ENCODE measurements at places on chromosomes 3 and 15. TPM values are rescaled to one million over a fixed set of nuclear protein-coding genes. Genes with fewer than 3 reads are reported as not detected.

DNA sequence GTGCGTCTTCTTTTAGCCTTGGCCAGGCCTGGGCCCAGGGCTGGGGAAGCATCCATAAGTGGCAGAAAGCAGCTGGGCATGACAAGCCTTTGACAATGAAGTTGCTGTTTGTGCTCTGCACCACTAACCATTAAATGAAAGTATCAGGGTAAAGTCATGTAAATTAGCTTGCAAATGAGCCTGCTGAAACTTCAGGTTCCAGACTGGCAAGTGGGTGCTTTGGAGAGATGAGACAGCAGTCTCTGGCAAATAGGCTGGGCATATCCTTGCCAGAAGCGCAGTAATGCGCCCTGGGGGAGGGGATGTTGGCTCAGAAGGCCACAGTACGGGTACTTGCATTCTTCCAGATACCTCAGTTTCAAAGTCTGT is 40.7 kb downstream of the RAB6B start:
- no peak for DNase-seq
- H3K4me1 ChIP-seq = peaks cover 24% of the 10 kb centered on the region
- no peak overlapping the region for H3K27ac ChIP-seq
- no peak overlapping the region for H3K4me3 ChIP-seq
- no peaks in the 10 kb centered on the region for H3K27me3 ChIP-seq

DNA sequence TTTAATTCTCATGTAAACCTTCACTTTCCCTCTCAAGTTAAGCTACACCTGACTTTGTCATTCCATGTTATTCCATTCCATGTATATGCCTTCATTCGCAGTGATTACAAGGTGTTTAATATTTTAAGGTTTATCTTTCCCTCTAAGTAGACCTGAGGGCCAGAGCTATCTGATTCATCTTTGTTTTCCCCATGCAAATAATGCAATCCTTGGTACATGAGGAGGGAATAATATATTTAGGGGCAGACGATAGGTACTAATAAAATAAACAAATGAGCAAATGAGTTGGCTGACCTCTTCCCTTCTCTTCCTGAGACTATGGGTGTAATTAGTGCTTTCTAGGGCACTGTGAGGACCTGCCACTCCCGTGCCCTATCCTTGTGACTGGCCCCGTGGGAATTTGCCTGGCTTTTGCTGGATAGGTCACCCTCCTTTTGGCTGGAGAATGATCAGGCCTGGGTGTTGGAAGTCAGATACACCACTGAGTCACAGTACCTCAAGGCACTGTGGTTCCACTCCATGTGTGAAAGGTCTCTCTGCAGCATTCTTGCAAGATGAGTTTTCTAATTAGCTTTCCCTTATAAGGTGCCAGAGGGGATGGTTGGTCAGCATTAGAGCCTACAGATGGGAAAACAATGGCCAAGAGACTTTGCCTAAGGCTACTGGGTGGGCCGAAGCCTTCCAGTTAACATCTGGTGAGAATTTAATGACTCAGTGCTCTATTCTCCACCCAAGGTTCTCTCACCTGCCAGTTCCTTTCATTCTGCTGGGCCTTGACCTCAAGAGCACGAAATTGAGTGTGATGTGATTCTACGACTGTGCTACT is 183.2 kb downstream of the P3H2 start:
- H3K4me3 ChIP-seq = no peak overlapping the region
- no peak overlapping the region for H3K27ac ChIP-seq
- H3K27me3 ChIP-seq = no peaks in the 10 kb centered on the region
- no peaks in the 10 kb centered on the region for H3K36me3 ChIP-seq
- H3K4me1 ChIP-seq = no peaks in the 10 kb centered on the region

- peak overlapping the region; percentile 39 for H3K27ac ChIP-seq
- H3K36me3 ChIP-seq = no peaks in the 10 kb centered on the region
- peaks cover 4% of the 10 kb centered on the region for H3K27me3 ChIP-seq
- peak; percentile 64 for DNase-seq
- H3K4me1 ChIP-seq = peaks cover 8% of the 10 kb centered on the region
Measured at GRCh38 chr15:82571722-82572222, 31.5 kb upstream of the RPS17 start.

GRCh38 chr3:110423276-110423675 is 648.3 kb upstream of the NECTIN3 start:
- H3K4me1 ChIP-seq = no peaks in the 10 kb centered on the region
- no peak overlapping the region for H3K4me3 ChIP-seq
- no peaks in the 10 kb centered on the region for H3K36me3 ChIP-seq

DNA sequence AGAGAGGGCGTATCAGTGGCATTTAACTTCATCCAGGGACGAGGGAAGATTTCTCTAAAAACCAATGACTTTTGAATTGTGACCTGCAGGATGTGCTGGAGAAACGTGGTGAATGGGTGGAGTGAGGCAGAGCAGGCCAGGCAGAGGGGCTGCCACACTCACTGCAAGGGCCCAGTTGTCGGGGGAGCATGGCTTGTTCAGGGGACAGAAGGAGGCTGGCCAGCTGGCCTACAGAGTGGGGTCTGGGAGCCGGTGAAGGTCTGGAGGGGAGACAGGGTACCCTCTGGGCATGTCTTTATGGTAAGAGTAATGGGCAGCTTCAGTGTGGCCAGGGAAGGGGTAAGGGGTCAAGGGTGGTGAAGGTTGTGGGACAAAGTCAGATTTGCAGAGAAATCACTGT is 225.2 kb upstream of the RGMA start:
- H3K36me3 ChIP-seq = no peaks in the 10 kb centered on the region
- DNase-seq = no peak
- no peak overlapping the region for H3K27ac ChIP-seq

- no peaks in the 10 kb centered on the region for H3K4me1 ChIP-seq
- no peak for DNase-seq
- H3K4me3 ChIP-seq = no peak overlapping the region
- H3K27ac ChIP-seq = no peak overlapping the region
Measured at GRCh38 chr3:46266598-46266997, 24.3 kb downstream of the CCR3 start.

Gene THSD4
- total RNA-seq = 107 TPM

Gene SLC9A9
- total RNA-seq = 2.6 TPM

Gene FHIT
- 15.6 TPM for total RNA-seq
